ENCODE measurements at places on chromosomes 7 and 10. TPM values are rescaled to one million over a fixed set of nuclear protein-coding genes. Genes with fewer than 3 reads are reported as not detected.

DNA sequence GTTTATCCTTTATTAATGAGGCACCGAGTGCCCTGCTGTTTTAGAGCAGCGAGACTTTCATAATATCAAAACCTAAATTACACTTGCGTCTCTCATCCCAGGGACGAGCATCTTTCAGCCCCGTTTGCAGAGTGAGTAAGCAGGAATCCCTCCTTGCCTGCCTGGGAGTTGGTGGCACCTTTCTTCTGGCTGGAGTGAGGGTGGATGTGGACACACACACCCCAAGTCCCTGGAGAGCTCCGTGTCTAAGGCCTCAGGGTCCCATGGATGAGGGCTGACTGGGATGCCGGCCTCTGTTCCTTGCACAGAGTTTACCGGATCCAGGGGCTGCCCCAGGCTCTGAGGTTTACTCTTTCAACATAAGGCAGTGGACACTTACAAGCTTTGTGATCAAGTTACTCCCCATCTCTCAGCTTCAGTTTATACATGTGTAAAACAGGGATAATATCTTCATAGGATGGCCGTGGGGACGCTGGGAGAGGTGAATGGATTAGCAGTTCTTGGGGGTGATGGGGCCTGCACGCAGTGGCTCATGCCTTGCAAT is 24.5 kb downstream of the POLL start:
- DNase-seq: no peak

- no peak for DNase-seq
These were observed 109.2 kb upstream of the ZNF746 start for GRCh38 chr7:149606826-149607225.

DNA sequence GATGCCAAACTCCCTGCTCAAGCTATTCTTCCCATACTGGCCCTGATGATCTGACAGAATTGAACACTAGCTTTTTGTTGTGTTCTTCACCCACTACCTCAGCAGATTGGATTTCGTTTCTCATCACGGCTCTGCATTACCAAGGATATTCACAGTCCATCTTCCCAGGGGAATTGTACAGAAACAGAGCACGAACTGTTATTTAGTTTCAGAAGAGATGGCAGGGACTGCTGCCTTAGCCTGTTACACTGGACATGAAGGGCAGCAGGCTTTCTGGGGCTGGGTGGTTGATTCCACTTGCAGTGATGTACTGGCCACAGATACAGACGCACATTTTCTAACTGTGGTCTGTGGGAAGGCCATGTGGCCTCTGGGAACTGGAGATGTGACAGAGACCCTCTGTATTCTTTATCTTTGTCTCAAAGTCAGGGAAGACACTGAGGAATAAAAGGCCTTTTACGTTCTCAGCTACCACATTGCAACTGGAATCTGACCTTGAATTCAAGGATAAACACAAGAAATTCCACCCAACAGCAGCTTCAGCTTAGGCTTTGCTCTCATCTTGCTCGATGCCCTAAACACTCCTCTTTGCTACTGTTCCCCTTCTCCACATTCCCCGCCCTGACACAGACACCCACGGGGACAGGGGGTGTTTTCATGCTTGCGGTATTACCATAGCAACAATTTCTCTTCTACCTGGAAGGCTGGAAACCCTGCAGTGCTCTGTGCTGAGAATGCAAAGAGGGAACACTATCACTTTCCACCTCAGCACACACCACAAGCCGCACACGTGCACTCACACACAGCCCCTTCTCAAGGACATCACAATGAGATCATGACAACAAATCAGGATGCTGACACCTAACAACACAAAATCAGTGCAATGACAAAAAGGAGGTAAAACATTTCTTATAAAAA is 81.7 kb downstream of the RNF216 start:
- DNase-seq: no peak

GRCh38 chr7:7504910-7505704 is 30.6 kb downstream of the COL28A1 start:
- no peak for DNase-seq

DNA sequence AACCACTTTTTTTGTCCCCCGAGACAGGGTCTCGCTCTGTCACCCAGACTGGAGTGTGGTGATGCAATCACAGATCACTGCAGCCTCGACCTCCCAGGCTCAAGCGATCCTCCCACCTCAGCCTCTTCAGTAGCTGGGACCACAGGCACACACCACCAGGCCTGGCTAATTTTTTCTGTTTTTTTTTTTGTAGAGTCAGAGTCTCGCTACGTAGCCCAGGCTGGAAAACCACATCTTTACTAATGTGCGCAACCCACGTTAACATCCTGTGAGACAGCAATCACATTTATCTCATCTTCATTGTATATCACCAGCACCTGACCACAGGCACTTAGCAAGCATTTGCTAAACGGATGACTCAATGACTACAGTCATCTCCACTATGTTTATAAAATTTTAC is 77.8 kb upstream of the ATP6V0A4 start:
- peak; percentile 92 for DNase-seq

DNA sequence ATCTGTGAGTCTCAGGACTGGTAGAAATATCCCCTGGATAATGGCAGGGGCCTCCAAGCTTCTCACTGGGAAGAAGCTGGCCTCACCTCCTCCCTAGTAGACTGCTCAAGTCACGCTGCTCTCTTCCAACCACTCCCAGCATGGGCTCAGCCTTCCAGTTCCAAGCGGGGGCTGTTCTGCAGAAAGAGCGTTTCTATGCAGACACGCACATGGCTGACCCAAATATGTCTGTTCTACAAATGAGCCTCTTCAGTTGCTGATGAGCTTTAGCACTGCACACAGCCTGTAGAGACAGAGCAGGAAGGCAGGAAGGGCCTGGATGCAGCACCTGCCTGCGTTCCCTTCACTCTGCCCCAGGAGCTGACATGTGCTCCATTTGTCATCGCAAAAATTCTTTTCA is 523.9 kb upstream of the MGMT start:
- DNase-seq: no peak

- DNase-seq: no peak
These were observed 716.5 kb upstream of the GRM3 start for GRCh38 chr7:85927226-85927625.

DNA sequence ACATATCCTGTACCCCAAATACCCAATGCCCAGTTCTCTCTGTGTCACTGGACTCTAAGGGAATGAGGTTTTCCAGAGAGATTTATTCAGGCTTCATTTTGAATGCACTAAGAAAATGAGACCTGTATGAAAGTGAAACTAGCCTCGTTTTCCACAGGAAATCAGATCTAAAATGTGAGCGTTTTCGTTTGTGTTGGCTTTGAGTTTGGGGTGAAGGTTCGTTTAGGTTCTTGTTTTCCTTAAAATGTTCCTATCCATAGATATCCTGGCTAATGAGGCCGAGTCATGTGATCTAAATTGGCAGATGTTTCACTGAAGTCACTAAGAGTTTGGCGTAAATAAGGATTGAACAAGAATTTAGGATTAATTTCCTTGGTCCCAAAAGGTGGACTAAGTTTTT is 90.9 kb upstream of the BMPER start:
- DNase-seq: no peak

DNA sequence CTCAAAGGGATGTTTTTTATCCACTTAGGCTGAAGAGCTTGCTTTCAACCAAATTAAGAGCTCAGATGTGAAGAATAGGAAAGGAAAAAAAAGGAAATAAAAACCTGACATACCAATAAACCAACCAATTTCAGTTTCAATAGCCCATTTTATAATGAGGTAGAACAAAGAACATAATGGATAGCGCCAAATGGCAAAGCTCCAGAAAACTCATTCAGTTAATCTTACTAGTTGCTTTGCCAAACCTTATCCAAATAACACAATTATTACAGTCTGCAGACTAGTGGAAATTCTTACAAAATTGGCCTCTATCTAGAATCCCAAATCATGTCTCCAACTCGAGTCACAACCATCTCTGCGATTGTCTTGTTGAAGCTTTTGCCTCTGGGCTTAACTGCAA is 337.0 kb downstream of the CRPPA start:
- DNase-seq: no peak

DNA sequence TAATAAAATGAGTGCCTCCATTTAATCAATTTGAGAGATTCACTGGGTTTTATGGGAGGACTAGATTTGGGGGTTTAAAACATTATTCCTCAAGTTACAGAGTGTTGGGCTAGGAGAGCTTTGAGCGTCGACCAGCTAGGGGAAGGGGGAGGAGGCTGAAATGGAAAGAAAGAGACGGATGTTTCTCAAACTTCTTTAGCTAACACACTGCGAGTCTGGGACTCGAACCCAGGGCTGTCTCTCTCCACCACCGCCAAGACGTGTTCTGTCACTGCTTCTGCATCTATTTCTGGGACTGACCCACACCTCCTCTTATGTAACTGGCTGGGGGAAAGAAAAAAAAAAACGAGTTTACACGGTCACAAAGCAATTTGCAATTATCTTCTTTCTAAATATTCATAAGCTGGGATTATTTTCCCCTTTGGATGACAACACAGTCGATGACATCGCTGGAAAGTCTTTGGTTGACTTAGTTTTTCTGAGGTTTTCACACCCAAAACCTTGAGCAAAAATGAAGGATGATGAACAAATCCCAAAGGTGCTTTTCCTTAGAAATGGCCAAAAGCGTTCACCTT is 27.2 kb downstream of the CHST15 start:
- DNase-seq: no peak

- DNase-seq: peak; percentile 10
These were observed 75.8 kb downstream of the NOC3L start for GRCh38 chr10:94286901-94287300.

DNA sequence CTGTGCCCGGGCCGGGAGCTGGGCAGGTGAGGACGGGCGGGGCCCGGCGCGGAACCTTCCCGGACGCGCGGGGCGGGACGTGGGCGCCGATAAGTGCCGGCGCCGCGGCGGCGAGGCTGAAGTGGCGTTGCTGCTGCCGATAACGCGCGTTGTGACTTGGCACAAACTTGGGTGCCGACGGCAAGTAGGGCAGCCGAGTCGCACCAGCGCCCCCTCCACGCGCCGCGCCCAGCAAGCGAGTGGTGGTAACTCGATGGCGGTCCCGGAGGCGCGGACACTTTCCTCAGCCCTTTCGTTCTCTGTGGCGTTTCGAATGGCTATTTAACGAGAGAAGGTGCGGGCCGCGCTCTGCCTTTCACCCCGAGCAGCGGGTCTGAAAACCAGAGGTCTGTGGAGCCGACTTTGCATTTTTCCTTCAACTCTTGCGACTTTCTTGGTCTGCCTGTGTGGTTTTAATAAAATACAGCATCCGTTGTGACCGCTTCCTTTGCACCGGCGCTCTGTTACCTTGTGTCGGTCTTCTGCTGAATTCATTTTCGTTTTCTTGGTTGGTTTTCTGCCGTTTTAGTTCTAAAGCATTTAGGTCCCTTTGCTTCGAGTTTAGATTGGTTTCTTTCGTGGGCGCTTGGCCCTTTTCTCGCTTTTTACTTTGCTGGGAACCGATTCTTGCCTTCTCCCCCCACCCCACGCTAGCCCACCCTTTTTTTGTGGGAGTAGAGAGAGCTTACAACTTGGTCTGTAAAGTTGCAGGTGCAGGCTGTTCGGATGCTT is 701 bp downstream of the STK17A start:
- peak; percentile 65 for DNase-seq

DNA sequence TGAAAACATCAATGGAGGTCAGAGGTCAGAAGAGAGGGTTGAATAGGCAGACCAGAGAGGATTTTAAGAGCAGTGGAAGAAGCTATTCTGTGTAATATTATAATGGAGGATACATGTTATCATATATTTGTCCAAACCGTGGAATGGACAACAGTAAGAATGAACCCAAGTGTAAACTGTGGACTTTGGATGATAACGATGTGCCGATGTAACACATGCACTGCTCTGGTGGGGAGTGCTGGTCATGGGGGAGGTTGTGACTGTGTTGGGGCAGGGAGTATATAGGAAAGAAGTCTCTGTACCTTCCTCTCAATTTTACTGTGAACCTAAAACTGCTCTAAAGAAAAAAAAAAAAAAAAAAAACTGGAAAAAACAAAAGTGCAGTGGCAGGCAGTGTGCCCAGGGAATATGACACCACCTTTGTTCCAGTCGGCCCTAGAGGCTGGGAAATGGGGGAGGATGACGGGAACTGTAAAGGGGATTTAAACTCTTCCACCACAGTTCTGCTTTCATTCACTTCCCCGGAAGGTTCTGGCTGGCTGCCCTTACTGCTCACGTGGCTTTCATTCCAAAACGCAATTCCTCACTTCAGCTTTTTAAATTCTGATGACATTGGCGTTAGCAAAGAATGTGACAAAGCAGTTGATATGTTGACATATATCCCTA is 113.7 kb upstream of the ANKRD1 start:
- peak; percentile 38 for DNase-seq

DNA sequence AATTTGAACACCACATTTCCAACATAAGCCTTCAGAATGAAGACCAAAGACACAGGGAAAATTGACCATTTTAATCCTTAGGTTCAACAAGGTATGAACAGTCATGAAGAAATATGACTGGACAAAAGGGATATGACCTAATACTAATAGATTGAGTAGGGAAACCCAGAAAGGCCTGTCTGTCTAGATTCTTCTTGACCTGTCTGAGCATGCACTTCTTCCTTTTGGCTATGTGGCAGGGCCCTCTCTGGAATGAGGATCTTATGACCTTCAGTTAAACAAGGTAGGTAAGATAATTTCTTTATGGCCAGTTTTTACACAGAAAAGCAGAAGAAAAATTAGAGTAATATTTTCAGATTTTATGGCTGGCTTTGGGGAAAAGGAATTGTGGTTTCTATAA is 3.0 kb upstream of the PHYHIPL start:
- DNase-seq: no peak

DNA sequence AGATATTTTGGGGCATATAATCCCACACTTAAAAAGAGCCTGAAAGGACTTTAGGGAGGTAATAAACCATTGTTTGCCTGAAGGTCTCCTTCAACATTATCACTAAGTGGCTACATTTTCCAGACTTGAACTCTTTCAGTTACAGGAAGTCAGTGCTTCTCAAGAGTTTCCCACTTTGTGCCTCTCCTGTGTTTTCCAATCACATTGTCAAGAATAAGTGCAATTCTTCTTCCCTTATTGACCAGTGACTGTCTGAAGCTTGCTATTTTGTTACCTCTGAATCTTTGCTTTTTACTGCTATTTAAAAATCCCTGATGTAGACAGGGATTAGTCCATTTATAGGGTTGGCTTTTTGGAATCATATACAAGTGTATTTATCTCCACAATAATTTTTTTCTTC is 346.7 kb upstream of the ANKRD30A start:
- no peak for DNase-seq

GRCh38 chr7:50709151-50709550 is 73.5 kb downstream of the GRB10 start:
- DNase-seq: no peak

GRCh38 chr7:137670222-137671064 is 176.3 kb downstream of the DGKI start:
- DNase-seq: peak; percentile 74

GRCh38 chr7:88337572-88337971 is 30.9 kb upstream of the STEAP4 start:
- peak; percentile 69 for DNase-seq

Gene AKR1D1
- not detected for total RNA-seq

Gene CRHR2
- total RNA-seq: not detected

Gene PRPS1L1
- not detected for total RNA-seq

Gene GRM3
- not detected for total RNA-seq

Gene HECW1
- 36.2 TPM for total RNA-seq

Gene C10orf53
- total RNA-seq: not detected

Gene ELFN1
- total RNA-seq: 5.3 TPM

Gene ALOX5
- 2.0 TPM for total RNA-seq

Gene ENKUR
- total RNA-seq: not detected

Gene TAS2R16
- not detected for total RNA-seq

Gene PRLHR
- total RNA-seq: not detected

Data from A172 (cell line).